ENCODE measurements at places on chromosomes 13 and 19.

- no peak for DNase-seq
Measured at GRCh38 chr13:50993934-50994333, 84.3 kb downstream of the RNASEH2B start.

DNA sequence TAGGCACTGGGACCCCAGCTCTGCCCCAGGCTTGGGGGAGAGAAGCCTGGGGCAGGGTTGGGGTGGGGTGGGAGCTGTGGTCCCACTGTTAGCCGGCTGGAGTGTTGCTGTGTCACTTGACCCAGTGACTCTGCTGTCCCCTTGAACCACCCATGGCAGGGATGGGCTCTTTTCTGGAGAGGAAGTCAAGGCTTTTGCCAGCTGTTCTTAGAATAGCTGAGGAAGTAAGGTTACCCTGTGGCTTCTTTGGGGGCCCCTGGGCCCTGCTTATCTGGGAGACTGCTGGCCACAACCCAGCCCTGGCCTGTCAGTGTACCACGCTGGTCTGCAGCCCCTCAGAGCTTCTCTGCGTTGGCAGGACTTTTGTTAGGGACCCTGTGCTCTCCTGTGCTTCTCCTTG, 9.1 kb downstream of the PNPLA6 start:
- no peak for DNase-seq

DNA sequence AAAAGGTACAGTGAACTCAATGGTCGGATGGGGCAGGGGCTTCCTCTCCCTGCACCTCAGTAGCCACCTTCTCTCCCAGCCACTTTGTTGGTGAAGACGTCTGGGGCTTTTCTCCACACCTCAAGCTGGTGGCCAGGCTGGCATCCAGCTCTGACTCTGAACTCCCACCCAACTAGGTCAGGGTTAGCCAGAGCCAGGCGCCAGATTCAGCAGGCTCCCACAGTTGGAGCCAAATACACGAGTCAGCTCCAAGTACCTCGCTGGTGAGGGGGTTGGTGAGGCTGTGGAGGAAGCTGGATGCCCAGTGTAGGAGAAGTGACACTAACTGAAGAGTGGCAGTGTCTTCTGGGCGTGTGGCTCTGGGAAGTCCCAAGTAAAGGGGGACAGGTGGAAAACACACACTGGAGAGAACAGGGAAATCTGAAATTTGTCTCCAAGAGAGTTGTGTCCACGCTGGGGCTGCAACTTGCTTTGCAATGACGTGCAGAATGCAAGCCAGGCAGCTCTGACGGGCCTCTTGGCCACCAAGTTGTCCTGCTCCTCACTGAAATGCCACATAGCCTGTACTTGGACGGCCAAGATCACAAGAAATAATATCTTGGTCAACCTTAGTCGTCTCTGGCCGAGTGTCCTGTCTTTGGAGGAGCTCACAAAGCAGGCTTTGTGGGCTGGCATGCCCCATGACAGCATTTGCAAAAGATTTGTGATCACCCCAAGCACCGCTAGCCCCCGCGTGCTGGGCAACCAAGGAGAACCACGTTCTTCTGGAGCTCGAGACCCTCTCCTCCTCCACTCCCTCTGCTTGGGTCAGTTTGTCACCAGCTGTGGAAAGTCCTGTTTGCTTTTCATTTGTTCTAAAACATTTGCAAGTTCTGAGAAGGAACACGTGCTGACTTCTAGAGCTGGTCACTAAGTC, 18.1 kb downstream of the SLC7A1 start:
- DNase-seq: no peak

DNA sequence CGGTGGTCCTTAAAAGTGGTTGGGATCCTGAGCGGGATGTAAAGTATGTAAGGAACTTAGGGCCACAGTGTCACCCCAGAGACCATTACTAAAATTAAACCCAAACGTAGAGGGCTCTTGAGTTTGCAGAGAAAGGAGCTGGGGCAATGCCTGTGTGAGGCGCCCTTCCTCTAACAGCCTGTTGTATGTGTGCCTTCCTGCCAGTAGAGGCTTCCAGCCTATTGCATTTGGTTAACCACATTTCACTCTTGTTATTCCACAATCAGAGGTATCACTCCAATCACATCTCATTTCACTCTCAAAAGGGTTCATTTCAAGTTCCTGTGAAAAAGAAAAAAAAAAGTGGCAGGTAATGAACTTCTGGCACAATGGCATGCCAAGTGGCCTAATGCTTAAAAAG, 29.4 kb downstream of the DIAPH3 start:
- DNase-seq: no peak

GRCh38 chr13:113976711-113977684, 3.1 kb upstream of the C13orf46 start:
- DNase-seq: no peak

GRCh38 chr13:37488726-37489125, 109.8 kb downstream of the POSTN start:
- DNase-seq: no peak

GRCh38 chr13:50378509-50379044, 363.3 kb downstream of the KCNRG start:
- DNase-seq: no peak

GRCh38 chr19:47284324-47284899, 9.7 kb downstream of the INAFM1 start:
- DNase-seq: no peak

DNA sequence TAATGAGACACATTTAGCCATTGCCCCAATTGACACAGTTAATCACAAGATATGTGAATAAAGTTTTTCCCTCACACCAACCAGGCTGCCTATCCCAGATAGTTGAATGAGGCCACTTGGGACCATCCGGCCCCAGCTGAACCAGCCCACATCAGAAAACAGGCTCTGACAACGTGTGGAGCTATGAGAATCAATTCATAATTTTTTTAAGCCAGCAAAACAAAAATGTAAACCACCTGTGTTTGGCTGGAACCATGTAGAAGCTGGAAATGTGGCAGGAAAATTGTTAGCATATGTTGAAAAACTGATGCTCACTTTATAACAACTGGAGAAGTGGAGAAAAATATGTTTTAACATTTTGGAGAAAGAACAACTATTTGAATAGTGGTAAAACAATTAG, 1161.3 kb downstream of the SLITRK1 start:
- no peak for DNase-seq

DNA sequence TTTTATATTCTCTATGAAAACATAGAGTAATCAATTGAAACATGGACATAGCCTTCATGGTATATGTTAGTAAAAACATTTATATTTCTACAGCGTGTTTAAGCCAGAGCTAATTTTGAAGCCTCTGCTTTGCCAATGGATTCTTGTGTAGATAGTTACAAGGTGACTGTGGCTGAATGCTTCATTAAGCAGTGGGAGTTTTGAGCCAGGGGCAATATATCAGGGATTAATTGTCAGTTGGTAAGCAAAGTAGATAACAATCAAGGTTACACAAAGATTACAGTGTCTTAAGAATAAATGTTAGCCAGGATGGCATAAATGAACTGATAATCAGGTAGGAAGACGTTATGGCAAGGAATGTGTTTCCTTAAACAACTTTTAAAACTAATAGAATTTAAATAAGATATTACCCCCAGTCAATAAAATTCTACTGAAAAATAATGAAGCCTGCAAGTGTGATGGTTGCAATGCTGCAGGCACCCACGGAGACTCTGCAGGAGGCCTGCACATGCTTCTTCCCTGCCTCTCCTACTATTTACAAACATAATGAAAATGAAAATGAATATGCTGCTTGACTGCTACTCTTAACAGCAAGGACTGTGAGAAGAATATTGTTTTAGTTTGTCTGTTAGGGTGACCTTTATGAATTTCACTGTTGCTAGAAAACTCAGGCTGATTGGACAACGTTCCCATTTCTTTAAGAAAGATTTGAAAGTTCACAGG, 588.5 kb downstream of the GPC5 start:
- DNase-seq: no peak

DNA sequence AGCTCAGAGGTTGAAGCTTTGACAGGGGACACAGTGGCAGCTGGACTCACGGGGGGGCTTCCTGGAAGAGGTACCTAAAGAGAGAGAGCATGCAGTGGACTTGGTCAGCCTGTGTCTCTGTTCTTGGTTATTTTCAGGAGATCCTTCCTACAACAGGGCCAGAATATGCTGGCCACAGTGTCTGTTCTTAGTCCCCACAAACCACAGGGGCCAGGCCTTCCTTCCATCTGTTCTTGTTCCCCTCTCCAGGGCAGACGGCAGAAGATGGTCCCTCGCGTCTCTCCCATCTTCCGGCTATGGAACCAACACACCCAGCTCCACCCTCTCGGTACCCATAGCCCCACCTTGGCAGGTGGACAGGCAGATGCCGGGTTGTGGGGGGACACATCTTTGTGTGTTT, 24.8 kb downstream of the MAST3 start:
- no peak for DNase-seq

DNA sequence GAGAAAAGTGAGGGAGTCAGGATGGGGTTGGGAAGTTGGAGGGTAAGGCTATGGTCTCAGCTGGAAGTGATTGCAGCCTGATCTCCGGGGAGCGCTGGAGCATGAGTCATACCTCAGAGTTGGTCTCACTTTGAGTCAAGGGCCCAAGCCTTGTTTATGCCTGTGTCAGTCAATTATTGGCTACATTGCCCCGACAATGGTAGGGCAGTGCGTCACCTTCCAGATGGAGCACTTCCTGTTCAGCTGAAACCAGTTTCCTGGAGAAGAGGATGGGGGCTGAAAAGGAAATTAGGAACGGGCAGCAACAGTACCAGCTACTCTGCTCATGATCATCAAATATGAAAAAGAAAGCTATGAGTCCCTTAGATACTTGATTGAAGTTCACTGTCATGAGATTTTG, 60.4 kb downstream of the ADGRE1 start:
- peak; percentile 69 for DNase-seq

GRCh38 chr13:72599178-72599743, 128.2 kb downstream of the MZT1 start:
- no peak for DNase-seq

GRCh38 chr13:100491164-100491842, 97.3 kb downstream of the GGACT start:
- no peak for DNase-seq

DNA sequence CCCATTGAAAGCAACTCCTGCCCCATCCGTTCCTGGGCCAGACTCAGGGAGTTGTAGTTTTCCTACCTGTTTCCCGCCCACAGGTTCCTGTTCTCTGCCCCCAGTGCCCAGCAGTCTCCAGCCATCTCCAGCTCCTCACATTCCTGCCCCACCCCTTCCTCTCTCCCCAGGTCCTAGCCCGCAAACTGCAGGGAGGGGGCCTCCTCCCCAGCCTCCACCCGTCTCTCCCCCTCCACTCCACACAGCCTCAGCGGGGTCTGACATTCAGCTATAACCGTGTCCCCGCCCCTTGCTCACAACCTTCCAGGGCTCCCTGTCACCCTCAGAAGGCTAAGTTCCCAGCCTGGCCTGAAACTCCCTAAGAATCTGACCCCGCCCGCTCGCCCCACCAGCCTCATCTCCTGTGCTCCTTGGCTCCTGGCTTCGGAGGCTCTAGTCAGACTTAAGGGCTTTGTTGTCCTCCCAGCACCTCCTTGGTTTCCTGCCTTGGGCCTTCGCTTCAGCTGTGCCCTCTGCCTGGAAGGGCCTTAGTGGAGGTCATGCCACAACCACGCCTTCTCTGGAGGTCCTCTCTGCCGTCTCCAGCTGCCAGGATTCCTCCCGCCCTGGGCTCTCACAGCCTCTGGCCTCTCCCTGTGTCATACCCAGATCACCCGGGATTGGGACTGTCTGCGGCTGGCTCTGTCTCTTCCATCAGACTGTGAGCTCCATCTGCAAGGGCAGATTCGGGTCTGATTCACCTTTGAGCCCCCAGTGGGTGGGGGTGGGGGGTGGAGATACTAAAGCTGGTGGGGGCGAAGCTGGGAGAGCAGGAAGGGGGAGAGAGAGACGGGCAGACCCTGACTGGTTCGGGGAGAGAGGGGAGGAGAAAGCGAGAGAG, 5.1 kb upstream of the SPACA6 start:
- no peak for DNase-seq

DNA sequence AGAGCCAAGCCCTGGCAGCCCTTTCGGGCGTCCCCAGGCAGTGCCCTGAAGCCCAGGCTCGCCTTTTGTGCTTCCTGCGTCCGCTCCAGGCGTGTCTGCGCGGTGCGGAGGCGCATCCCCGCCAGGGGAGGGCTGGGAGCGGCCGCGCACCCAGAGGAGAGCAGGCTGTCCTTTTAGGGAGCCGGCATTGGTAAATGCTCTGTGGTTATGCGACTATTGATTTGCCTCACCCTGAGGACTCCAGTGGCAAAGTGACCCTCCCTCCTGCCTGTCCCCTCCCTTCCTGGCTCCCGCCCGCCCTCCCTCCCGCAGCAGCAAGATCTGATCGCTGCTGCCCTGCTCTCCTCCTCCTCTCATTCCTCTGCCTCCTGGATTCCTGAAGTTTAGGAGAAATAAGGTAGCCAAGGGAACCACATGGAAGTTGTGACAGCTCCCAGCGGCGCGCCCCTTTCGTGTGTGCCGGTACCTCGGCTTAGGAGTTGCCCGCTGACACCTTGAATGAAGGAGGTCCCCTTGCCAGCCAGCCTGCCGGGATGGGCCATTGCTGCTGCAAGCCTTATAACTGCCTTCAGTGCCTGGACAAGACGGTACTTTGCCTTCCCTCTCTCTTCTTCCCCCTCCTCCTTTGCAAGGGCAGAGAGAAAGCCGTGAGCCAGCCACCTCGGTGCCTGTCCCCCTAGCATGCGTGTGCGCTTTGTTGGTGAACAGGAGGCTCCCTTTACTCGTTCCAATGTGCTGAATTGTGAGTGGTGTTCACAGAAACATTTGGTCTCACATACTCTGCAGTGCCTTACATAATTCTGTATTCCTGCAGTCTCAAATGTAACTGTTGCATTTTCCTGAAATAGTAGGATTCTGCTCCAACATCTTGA, 166.9 kb downstream of the SLC7A1 start:
- no peak for DNase-seq

DNA sequence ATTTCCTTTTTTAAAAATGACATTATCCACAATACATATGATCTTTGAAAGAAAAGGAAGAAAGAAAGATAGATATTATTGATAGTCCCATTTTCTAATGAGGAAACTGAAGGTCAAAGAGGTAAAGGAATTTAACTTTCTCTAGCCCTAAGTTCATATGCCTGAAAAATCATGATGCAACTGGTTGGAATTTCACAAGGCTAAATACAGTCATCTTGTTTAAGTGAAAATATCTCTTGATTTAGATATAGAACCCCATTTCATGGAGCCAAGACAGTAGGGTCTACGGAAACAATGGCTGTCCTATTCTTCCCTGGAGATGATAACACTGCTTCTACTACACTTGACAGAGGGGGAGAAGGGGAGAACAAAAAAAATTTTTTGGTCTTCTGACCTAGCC, 366.2 kb downstream of the DNAJC15 start:
- no peak for DNase-seq

DNA sequence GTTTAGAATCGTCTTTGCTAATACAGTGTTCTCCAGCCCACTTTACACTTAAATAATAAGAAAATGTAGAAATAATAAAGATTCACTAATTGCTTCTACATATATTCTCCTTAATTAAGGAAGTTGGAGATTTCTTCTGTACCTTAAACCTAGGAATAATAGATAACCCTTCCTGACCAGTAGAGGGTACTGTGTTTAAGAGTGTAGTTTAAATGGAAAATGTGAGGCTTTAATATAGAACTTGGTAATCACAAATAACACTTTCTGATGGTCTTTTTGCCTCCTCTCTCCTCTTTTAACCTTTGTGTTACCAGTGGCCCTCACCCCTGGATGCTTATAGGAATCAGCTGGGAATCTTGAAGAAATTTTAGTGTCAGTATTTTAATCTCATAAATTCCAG, 20.7 kb downstream of the POMP start:
- no peak for DNase-seq

- no peak for DNase-seq
Measured at GRCh38 chr13:45299194-45299593, 41.8 kb downstream of the TPT1 start.

Measured in activated CD4-positive, alpha-beta T cell treated with anti-CD3 and anti-CD28 coated beads, Interleukin-2, amount 50 U/mL, for 48 hours (primary cell).